ENCODE measurements at places on chromosomes 12 and 14.
A peak's percentile ranks its signal among the peaks of the same experiment; 100 is the strongest.

- DNase-seq, result no peak
Observed at GRCh38 chr14:72809063-72809462, 84.8 kb downstream of the DPF3 start.

DNA sequence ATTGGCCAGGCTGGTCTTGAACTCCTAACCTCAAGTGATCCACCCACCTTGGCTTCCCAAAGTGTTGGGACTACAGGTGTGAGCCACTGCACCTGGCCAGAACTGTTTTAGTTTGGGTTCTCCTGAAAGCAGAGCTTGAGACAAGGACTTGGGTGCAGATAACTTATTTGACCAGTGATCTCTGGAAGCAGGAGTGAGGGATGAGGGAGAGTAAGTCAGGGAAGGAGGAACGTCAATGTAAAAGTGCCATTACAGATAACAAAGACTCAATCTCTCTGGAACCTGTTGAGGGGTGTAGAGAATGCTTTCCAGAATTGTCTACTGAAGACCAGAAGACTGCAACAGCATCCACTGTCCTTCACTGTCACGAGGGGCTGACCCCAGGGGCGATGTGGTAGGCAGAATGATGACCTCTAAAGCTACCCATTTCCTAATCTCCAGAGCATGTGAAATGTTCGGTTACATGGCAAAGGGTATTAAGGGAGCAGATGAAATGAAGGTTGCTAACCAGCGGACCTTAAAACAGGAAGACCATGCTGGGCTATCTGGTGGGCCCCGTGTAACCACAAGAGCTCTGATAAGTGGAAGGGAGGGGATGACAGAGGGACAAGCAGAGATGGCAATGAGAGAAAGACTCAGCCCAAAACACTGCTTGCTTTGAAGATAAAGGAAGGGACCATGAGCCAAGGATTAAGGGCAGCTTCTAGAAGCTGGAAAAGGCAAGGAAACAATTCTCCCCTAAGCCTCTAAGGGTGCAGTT lies 207.8 kb downstream of the RBM19 start:
- no peak for DNase-seq

GRCh38 chr12:17110316-17110715 lies 504.4 kb upstream of the LMO3 start:
- DNase-seq, result no peak

- DNase-seq, result no peak
Observed at GRCh38 chr14:76918782-76919394, 92.7 kb downstream of the LRRC74A start.

GRCh38 chr12:131825146-131825892 lies 2.9 kb upstream of the MMP17 start:
- no peak for DNase-seq

DNA sequence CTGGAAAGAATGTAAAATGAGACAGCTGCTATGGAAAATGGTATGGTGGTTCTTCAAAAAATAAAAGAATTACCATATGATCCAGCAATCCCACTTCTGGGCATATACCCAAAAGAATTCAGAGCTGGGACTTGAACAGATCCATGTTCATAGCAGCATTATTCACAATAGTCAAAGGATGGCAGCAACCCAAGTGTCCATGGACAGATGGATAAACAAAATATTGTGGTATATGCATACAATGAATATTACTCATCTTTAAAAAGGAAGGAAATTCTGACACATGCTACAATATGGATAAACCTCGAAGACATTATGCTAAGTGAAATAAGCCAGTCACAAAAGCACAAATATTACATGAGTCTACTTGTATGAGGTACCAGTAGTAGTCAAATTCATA lies 9.1 kb downstream of the RAB2B start:
- DNase-seq, result no peak

DNA sequence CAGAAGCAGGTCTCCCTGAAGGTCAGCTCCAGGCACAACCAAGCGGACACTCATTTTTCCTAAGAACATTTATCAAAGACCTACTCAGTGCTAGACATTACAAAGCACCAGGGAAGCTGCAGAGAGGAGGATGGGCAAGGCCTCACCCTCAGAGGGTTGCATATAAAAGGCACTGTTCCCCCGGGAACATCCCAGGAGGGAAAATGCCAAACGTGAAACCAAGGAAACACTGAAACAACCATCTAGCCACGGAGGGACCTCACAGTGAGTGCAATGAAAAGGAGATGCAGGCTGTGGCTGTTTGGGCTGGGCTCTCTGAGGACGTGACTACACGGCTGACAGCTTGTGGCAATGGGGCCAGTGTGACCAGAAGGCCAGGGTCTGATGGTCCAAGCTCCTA lies 117.4 kb upstream of the VASH1 start:
- DNase-seq, result no peak

GRCh38 chr14:68741839-68742470 lies 50.9 kb downstream of the ZFP36L1 start:
- DNase-seq, result peak; percentile 57

DNA sequence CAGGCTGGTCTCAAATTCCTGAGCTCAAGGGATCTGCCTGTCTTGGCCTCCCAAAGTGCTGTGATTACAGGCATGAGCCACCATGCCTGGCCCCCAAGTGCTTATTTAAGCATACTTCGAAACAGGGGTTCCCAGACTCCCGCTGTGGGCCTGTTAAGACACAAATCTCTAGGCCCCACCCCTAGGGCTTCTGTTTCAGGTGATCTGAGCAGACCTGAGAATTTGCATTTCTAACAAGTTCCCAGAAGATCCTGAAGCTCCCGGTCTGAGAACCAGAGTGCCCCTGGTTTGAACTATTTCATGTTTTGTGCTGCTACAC lies 25.0 kb downstream of the GCH1 start:
- DNase-seq, result no peak

DNA sequence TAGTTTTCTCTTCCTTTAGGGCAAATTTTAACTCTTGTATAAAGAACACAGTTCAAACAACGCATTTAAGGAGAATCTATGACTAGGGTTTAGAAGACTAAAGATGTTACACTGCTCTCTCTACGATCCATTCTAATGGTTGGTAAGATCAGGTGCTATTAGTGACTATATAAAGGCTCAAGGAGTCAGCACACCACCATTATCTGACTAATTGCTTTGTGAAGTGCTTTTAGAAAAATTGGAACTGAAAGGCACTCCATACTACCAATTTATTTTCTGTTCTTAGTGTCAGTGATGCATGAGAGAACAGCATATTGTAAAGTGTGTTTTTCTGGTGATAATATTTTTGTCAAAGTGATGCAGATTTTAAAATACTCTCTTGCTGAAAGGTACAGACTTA lies 136.8 kb downstream of the SYT1 start:
- DNase-seq, result no peak

DNA sequence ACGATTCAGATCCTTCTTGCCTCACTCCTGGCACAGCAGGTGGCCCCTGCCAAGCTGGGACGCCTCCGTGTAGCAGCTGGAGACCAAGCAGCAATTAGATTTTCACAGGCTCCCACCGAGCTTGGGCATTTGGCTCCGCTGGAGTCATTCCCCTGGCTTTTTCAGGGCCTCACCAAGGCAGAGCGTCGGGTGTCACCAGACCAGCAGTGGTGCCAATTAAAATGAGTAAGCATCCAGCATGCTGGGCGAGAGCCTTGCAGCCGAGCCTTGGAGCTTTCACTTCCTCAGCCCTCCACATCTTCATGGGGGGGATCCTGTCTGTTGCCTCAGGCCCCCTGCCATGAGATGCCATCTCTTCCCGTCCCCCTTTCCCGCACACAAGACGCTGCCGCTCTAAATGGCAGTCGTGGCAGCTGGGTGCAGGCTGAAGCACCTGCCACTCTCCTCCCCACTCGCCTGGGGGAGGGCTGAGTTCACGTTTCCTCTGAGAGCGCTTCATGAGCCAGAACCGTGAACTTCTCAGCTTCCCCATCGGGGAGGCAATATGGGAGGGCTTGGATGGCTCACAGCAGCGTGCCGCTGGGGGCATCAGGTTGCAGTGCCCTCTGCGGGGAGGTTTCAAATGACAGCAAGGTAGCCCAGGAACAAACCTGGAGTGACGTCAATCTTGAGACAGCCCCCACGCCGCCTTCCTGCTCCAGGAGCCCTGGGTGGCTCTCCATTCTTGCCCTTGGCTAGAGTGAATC lies 11.7 kb downstream of the TPCN1 start:
- DNase-seq, result peak; percentile 49

DNA sequence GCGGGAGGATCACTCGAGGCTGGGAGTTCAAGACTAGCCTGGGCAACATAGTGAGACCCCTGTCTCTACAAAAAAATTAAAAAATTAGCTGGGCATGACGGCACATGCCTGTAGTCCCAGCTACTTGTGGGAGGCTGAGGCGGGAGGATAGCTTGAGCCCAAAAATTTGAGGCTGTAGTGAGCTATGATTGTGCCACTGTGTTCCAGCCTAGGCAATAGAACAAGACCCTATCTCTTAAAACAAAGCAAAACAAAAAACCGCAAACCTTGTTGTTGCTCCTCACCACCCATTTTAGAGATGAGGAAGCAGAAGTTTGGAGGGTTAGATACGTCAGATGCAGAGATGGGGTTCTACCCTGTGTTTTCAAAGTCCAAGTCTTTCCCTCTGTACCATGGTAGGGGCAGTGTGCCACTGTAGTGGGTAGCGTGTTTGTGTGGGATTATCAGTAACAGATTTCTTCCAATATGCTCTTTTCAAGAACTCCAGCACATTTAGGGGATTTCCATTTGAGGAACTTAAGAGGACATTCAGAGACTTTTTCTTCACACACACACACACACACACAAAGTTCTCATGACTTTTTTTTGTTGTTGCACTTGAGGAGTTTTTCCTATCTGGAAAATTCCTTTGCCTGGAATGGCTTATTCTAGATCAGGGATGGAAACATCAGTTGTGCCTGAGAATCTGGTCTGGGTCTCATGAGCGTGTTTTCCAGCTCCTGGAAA lies 186.5 kb downstream of the CHST11 start:
- no peak for DNase-seq

- DNase-seq, result no peak
Observed at GRCh38 chr12:18718462-18718861, 19.4 kb downstream of the PLCZ1 start.

- no peak for DNase-seq
Observed at GRCh38 chr14:85587151-85587711, 57.3 kb downstream of the FLRT2 start.

DNA sequence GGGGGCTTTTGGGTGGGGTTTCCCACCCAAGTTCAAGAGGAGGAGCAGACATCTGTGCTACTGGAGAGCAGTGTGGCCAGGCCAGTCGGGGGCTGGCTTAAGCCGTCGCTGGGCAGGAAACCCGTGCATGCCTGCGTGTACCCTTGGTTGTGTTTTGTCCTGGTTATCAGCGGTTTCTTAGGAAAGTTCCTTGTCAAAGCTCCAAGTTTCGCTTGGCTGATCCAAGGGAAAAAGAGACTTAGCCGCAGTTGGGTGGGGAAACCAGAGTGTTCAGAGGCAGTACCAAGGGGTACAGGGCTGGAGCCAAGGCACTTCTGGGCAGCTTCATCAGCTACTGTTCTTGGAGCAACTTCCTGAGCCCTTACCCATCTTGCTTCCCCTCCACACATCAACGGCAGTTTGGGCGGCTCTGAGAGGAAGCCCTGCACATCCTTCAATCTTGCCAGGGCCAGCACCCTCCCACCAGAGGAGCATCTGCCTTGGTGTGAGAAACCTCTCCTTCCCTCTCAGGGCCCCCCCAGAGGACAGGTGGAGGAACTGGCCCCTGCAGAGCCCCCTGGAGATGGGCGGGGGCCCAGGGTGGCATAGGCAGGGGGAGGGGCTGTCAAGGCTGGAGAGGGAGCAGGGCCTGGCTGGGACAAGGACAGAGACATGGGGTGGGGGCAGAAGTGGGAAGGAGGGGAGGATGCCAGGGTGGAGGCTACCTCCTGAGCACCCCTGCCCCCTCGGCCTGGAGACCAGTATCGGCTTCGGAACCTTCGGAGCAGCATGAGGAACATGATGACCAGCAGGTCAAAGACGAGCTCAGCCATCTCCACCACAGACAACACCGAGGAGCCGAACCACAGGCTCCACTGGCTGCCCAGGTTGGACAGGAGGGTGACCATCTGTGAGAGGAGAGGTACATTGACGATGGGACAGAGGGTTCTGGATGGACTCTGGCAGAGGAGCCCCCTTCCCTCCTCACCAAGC lies 5.8 kb upstream of the TNFRSF1A start:
- DNase-seq, result no peak

- no peak for DNase-seq
Observed at GRCh38 chr14:65258391-65258790, 154.1 kb upstream of the FUT8 start.

- DNase-seq, result no peak
Observed at GRCh38 chr14:78851189-78851588, 681.0 kb downstream of the NRXN3 start.

DNA sequence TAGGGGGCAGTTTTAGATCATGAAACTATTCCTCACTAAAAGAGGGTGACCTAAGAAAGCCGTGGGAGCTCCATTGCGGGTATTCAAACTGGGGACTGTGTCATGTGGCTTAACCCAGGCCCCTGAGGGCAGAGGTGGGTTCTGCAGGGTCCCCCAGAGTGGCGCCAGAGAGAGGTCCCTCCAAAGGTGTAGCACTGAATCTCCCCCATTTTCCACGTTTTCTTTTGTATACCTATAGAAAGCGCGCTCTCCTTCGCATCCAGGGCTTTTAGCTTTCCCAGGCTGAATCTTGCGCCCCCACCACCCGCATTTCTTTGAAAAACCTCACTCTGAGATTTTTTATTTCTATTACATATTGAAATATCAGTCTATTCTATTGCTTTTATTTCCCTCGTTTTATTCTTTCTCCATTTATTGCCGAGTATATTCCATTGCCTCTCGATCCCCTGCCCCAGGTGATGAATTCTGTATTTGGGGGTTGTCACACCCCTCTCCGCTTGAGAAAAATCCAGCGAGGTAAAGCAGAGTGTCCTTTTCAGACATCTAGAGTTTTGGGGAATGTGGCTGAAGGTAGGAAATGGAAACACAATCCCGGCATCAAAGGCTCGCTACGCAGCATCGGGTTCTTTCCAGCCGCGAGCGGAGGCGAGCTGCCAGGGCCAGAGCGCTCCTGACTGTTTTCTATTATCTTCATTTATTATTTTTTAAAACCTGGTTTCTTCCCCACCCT lies 870 bp upstream of the HOXC13 start:
- no peak for DNase-seq

- DNase-seq, result no peak
Observed at GRCh38 chr14:77314539-77315457, 5.9 kb downstream of the POMT2 start.

GRCh38 chr14:74645756-74646470 lies 33.9 kb upstream of the LTBP2 start:
- DNase-seq, result no peak

DNA sequence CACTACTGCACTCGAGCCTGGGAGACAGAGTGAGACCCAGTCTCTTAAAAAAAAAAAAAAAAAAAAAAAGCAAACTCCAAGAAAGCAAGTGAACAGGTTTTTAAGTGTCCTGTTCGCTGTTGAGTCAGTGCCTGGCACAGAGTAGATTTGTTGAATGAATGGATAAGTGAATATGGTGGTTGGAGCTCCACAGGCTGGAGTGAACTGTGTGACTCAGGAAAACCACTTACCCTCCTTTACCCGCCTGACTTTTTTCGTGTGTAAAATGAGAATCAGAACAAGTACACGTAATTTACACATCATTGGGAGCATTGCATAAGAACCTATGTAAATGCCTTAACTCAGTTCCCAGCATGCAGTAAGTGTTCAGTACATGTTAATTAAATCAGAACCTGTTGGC lies 24.0 kb upstream of the ESRRB start:
- no peak for DNase-seq

- no peak for DNase-seq
Observed at GRCh38 chr12:131940141-131940547, 9.6 kb upstream of the EP400 start.

- DNase-seq, result no peak
Observed at GRCh38 chr14:75456997-75457335, 29.1 kb downstream of the JDP2 start.

GRCh38 chr14:64681796-64682710 lies 22.2 kb upstream of the PLEKHG3 start:
- no peak for DNase-seq

Measured in GM12891 (cell line).